ENCODE measurements at places on chromosomes 4 and X. TPM values are rescaled to one million over a fixed set of nuclear protein-coding genes. Genes with fewer than 3 reads are reported as not detected.

- DNase-seq: no peak
Observed at GRCh38 chr4:29052266-29052665, 1667.9 kb upstream of the PCDH7 start.

GRCh38 chr4:118221227-118221800, 131.5 kb downstream of the PRSS12 start:
- DNase-seq: no peak

- DNase-seq: no peak
Observed at GRCh38 chr4:165610679-165611437, 232.1 kb downstream of the CPE start.

GRCh38 chr4:47084795-47085194, 53.4 kb downstream of the GABRB1 start:
- no peak for DNase-seq

GRCh38 chr4:55553441-55554201, 6.9 kb upstream of the CLOCK start:
- no peak for DNase-seq

DNA sequence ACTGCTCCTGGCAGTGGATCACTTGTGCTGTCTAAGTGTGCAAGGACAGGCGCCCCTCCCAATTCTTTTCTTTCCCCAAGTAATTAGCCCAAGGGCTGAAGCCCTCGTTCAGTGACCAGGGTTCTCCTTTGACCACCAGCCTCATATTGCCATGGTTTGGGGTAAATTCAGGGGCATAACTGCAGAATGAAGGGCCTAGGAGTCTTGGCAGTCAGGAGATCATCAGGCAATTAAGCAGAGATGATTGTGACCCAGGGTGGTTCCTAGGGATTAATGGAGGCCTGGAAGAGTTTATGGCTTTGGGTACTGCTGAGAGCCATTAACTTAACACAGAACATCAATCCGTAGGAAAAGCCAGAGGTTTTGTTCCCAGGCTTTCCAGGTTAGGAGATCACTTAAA, 170.7 kb downstream of the PTTG2 start:
- DNase-seq: no peak

GRCh38 chrX:291411-291901, 10.3 kb downstream of the PLCXD1 start:
- DNase-seq: no peak

DNA sequence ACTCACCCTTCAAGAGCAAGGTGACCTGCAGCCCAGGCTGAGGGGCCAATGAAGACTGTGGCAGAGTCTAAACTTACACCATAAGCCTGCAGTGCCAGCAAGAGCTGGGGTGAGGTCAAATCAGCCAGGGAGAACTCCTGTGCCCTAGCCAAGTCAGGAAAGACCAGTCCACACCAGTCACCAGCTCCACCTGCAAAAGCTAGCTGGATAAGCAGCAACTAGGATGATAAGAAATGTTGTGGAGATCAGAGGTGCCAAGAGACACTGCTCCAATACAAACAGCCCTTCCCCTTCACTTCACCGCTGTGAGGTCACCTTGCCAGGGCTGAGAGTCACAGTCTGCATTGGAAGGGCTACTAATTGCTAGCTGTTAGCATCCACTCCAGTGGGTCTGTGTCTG, 31.3 kb downstream of the NIPAL1 start:
- DNase-seq: no peak

DNA sequence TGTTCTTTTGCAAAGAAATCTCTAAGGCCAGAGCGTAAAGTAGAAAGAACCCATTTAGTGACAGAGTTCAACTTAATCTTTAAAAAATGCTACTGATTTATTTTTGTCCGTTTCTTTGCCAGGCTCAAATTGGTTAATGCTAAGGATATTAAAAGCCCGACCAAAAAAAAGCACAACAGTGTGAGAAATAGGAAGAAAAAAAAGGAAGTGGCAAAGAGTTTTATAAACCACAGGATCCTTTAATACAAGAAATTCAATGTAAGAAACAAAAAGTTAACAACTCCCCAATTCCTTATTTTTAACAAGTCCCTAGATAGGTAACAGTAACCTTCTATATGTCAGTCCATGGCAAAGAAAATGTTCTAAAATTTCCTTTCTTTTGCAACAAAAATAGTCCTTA, 480.4 kb downstream of the ACTRT1 start:
- no peak for DNase-seq

DNA sequence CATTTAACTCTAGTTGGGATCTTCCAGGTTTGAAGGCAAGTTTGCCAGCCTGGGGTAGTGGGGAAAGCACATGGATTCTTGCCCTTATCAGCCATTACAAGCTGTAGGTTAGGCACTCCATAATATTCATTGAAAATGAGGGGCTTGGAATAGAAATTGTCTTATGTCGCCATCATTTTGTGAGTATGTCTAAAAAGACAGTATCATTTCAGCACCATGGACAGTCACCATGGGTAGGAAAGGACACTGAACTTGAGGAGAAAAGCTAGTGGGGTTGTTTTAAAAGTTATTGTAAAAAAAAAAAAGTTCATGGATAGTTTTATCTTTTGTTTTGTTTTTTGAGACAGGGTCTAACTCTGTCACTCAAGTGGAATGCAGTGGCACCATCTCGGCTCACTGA, 356.1 kb downstream of the HNRNPD start:
- DNase-seq: no peak

DNA sequence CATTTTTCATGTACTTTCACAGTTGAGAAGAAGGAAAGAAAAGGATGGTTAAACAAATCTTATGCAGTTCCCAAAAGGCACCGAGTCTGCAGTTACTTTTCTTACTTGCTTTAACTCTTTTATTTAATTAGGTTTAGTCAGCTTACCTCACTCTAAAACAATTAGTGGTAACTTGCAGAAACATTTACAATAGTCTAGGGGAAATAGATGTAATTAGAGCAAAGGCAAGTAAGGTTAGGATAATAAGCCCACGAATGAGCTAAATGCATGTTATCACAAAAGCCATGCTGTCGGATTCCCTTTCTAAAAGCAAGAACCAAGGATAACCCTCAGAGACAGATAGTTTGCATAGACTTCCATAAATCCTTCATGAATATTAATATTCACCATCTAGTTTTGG, 82.0 kb upstream of the VCX2 start:
- DNase-seq: no peak

- DNase-seq: no peak
Observed at GRCh38 chr4:147985376-147985775, 253.5 kb downstream of the ARHGAP10 start.

DNA sequence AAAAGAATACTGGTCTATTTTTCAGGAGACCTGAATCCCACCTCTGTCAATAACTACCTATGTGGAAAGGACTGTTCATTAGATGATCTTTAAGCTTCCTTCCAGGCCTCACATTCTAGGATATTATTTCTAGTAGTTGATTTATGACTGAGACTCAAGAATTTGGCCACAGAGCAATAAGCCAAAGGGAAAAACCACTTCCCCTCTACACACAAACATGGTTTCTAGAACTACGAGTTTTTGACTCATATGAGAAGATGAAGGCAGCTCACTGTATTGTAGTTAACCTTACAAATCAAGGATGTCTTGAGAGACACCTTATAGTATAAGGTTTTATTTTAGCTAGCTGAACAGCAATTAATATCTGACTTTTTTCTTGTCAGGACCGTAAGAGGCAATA, 36.9 kb upstream of the GDPD2 start:
- DNase-seq: no peak

DNA sequence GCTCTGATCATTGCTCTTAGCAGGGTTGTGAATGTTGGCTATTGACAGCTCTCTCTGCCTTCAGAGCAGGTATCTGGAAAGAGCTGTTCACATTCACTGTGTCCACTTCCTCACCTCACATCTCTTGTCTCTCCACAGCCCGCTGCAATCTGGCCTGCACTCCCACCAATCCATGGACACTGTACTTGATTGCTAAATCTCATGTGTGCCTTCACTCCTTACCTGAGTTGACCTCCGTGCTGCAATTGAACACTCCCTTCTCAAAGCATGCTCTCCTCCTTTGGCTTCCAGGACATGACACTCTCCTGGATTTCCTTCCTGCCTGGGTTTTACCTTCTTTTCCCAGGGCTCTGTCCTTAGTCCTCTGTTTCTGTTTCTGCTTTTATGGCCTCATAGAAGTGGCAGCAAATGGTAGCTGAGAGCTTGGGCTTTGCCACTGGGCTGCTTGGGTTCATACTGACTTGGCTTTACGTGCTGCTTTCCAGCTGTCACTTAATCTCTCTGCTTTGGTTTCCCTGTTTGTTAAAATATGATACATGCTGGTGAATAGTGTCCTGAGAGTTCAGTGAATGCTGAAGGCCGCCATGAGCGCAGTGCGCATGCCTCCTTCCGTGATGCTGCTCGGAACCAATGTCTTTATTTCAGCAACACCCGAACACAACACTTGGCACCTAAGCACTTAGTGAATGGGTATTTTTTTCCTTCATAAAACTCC, 29.5 kb downstream of the DCUN1D4 start:
- DNase-seq: no peak

DNA sequence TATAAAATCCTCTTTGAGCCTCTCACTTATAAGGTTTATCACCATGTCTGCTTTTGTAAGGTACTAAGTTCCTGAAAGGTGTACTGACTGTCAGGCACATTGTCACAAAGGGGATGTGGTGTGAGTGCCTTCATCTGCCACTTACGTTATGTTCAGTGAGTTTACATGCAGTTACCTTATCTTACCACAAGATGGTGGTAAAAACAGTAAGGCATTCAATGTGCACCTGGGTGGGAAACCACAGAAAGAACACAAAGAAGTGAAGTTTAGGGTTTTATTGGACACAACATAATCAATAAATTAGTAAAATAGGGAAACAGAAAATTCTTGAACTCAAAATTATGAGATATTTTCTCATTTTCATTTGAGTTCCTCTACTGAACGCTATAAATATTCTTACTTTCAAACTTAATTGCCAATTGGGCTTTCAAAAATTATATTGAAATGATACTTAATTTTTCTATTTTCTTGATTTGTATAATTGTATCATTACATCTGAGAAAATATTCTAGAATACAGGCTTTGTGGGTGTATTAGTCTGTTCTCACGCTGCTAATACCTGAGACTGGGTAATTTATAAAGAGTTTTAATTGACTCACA, 650.8 kb downstream of the PCDH7 start:
- peak; percentile 32 for DNase-seq

GRCh38 chr4:141636082-141636770, at the start of gene IL15:
IL15 (plus strand) TSS chr4:141636583; CDS start chr4:141719465, 82,882 bp downstream.
- DNase-seq: no peak

- no peak for DNase-seq
Observed at GRCh38 chrX:111095974-111096895, at the start of gene PAK3. PAK3 (plus strand) TSS chrX:111096191; CDS start chrX:111123104, 26,913 bp downstream.

- no peak for DNase-seq
Observed at GRCh38 chr4:40165916-40166315, 30.9 kb upstream of the RHOH start.

DNA sequence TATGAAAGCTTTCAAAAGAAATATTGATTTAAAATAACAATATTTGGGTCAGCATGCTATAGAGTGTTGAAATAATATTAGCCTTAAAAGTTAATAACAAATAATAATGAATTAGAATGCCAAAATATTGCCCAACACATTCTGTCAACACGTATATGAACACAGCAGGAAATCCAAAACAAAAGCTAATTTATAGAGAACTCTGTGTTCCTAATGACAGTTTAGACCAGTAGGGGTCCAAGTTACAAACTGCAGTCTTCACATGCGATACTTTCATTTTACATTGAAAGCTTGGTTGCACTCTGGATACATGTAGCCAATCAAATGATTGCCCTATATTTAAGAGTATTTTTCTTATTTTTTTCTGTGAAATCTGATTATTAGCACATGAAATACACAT, 274.4 kb downstream of the DCTD start:
- no peak for DNase-seq

- no peak for DNase-seq
Observed at GRCh38 chr4:130393642-130394041, 1297.7 kb downstream of the C4orf33 start.

DNA sequence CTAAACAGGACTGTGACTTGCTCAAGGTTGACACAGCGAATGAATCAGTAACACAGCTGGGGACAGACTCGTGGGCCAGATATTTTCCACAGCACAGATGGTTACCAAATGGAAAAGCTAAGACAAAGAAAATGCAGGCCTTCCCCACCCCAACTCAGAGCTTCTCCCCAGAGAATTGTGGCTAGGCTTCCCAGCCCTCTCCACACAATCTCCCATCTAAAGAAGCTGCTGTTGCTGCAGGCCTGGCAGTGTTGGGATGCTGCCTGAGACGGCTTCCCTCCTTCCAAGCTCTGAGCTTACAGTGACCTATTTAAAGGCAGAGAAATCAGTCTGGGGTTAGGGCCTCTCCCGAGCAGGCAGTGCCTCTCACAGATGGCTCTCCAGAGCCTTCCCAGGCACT, 46.5 kb upstream of the PGRMC1 start:
- DNase-seq: no peak

GRCh38 chrX:1387141-1387776, 4.7 kb downstream of the SLC25A6 start:
- no peak for DNase-seq

DNA sequence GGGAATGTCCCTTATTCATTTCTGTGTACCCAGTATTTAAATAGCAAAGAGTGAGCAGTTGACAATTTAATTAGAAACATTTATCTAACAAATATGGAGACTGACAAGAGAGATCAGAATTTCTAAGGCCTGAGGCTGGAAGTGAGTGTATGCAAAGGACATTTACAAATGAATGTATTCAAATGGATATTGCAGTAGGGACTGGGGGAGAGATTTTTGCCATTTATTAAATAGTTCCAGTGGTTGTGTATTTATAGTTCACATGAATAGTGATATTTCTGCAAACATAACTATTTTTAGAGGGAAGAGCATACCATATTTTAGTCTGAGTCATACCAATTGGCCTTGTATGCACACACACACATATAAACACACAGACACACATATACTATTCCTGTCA, 592.4 kb downstream of the GLUD2 start:
- DNase-seq: no peak

DNA sequence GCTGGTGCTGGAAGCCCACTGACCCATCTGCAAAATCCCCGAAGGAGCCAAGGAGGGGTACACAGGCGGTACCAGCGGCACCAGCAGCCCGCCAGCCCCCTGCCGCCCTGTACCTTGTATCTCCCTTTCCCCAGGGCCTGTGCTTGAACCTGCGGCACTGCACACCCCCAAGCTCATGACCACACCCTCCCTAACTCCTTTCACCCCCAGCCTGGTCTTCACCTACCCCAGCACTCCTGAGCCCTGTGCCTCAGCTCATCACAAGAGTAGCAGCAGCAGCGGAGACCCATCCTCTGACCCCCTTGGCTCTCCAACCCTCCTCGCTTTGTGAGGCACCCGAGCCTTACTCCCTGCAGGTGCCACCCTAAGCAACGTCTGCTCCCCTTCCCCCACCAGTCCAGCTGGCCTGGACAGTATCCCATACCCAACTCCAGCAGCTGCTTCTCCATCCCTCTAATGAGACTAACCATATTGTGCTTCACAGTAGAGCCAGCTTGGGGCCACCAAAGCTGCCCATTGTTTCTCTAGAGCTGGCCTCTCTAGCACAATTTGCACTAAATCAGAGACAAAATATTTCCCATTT, 94.9 kb downstream of the LARP1B start:
- DNase-seq: no peak

Gene NKX3-2
- 1.2 TPM for total RNA-seq

Gene ARHGAP6
- total RNA-seq: 0.13 TPM

Gene NDNF
- 0.10 TPM for total RNA-seq

Gene MAML3
- 7.7 TPM for total RNA-seq

Gene PHOX2B
- total RNA-seq: not detected

Gene PPEF1
- not detected for total RNA-seq

Gene CCNA2
- 31.8 TPM for total RNA-seq

Measured in Panc1 (cell line).